ENCODE measurements at places on chromosomes 3 and 15.
A peak's percentile ranks its signal among the peaks of the same experiment; 100 is the strongest.

- no peak for DNase-seq
Observed at GRCh38 chr3:198079771-198080520, 119.9 kb downstream of the LMLN start.

DNA sequence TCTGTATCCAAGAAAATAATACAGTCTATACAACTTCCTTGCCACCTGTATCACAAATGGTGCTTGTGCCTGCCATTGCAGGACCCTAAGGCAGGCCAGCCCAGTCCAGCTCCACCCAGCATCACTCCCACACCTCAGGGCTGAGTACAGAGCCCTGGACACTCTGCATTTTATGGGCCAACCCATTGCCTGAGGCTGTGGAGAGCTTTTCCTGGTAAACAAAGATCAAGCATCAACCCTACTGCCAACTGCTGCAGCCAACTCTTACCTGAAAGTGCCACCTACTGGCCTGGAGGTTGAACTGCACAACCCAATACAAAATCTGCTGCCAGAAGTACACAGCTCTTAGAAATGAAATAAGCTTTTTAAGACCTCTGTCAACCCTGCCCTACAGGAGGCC, 1082.2 kb downstream of the NAALADL2 start:
- DNase-seq: peak; percentile 14

DNA sequence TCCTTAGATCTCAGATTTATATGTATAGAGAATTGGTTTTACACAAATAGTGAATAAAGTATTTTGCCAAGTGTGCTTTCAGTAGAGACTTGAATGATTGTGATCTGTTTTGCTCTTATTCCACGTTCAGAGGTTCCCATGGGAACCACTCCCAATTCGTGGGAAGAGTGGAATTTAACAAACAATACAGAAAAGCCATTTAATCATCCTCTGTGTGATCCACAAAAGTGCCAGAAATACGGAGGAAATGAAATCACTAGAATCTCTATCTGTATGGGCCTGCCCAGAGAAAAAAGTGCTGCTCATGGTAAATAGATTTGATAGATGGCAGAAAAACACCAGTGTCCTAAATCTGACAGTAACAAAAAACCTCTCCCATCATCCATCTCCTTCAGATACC, 56.0 kb downstream of the CNTN4 start:
- DNase-seq: no peak

DNA sequence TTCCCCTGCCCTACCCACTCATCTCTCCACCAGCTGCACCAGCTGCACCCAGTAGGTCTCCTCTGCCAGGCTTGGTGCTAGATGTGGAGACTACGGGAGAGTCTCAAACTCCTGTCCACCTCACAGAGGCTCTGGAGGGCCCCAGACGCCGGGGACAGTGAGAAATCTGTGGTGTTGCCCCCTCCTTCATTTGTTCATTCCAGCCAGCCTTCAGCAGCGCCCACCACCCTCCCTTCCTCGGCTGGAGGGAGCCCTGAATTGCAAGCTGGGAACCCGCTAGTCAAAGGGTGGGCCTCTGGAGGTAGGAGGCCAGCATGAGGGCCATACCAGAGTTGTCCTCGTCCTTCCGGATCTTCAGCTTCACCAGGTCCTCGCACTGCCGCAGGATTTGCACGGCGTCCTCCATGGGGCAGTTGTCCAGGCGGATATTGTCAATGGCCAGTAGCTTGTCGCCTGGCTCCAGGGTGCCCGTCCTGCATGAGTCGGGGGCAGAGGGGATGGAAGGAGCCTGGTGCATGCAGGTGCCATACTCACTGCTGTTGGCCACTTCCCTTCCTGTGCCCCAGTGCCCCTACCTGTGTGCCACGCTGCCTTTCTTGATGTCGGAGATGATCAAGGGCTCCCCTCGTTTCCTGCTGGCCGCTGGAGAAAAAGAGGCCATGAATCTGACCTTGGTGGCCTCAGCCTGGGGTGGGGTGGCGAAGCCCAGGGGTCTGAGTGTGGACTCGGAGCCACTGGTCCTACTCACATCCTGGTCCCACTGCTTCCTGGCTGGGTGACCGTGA, 29.1 kb downstream of the GRIP2 start:
- no peak for DNase-seq

DNA sequence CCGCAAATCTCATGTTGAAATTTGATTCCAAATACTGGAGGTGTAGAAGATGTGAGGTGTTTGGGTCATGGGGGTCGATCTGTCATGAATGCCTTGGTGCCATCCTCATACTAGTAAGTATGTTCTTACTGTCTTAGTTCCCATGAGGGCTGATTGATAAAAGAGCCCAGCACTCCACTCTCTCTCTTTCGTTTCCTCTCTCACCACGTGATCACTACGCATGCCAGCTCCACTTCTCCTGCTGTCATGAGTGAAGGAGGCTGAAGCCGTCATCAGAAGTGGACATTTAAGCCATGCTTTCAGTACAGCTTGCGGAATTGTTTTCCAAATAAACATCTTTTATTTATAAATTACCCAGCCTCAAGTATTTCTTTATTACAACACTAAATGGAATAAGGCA, 6.1 kb downstream of the OR5H15 start:
- no peak for DNase-seq

DNA sequence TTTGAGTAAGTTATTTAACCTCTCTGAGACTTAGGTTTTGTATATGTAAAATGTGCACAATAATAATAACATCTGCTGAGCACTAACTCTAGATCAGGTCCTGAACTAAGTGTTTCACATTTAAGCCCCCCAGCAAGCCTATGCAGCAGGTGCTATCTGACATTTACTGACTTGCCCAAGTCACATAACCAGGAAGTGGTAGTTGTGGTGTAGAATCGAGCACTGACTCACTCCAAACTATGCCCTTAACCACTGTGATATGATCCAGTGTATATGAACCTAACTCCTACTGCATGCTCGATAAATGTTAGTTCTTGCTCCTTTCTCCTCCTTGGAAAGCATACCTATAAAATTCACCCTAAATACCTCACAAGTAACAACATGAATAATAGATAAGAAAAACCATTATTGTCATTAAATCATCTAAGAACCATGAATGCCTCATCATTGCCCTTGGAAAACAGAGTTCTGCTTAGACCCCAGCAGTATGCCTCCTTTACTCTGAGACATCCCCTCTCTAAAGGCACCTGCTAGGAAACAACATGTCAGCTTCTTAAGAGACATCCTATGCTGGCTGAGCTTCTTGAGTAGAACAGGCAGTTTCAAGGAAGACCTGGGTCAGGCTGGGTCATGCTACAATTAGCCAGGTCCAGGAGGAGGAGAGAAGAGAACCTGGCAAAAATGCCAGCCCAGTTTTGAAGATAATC, 3.0 kb upstream of the SHC4 start:
- no peak for DNase-seq

- DNase-seq: no peak
Observed at GRCh38 chr3:39982665-39983357, 173.4 kb downstream of the MYRIP start.

- DNase-seq: no peak
Observed at GRCh38 chr3:5116538-5116937, 5.6 kb upstream of the ARL8B start.

DNA sequence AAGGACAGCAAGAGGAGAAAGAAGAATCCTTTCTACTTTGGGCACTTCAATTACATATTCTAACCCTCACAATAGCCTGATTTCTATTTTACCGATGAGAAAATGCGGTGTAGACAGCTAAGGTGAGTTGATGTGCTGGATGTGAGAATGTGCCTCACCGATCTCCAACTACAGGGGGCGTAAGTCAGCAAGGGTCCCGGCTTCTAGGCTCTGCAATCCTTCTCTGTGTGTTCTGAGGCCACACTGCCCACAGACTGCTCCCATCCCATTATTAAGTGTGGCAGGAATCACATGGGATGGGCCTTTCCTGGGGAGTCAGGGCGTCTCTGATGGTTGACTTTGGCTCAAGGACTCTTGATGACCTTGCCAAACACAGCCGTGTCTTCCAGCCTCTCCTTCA, 23.6 kb upstream of the RPL35A start:
- no peak for DNase-seq

- DNase-seq: peak; percentile 36
Observed at GRCh38 chr3:116863822-116864589, 154.4 kb downstream of the TUSC7 start.

- no peak for DNase-seq
Observed at GRCh38 chr3:187996609-187997008, 157.3 kb upstream of the LPP start.

- DNase-seq: no peak
Observed at GRCh38 chr3:123528130-123528529, 56.7 kb downstream of the HACD2 start.

DNA sequence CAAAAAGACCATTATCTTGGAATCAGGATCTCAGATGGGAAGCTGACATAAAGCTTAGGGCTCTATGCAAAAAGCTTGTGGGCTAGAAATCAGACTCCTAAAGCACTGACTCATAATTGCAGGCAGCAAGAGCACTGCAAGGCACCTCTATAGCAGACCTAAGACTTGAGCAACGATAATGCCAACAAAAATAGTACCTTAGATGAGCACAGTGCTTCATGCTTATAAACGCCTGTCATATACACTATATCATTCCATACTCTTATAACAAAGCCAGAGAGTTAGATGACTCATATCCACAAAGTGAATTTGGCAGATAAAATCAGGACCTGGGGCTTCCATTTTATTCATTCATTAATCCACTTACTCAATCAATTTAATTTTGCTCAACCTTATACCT, 560.8 kb downstream of the MCTP2 start:
- DNase-seq: no peak

DNA sequence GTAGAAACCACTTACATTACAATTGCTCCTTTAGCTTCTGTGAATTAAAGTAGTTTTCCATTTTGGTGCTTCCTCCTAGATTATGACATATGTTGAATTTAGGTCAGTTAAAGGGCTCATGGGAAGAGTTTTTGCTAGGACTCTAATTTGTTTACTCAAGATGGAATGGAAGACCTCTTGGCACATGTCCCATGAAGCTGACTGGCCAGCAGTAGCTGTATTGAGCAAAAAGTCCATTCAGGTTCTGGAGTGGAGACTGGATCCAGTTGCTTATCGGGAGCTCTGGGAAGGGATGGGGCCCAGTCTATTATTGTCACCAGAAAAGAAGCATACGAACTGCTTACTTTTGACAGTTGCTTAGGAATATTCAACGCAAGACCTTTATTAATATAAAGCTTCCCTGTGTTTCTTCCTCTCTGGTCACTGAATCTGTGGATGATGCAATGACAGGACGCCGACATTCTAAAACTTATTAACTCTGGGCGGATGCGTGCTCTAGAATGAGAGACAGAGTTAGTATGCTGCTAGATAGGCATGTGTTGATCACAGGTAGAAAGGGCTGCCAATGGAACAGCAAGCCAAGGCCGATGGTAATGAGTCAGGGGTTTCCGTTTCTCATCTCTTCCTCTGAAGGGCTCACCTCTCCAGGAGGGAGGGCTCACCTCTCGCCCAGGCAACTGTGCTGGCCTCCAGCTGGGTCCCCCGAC, 155.8 kb downstream of the NR1D2 start:
- DNase-seq: no peak

DNA sequence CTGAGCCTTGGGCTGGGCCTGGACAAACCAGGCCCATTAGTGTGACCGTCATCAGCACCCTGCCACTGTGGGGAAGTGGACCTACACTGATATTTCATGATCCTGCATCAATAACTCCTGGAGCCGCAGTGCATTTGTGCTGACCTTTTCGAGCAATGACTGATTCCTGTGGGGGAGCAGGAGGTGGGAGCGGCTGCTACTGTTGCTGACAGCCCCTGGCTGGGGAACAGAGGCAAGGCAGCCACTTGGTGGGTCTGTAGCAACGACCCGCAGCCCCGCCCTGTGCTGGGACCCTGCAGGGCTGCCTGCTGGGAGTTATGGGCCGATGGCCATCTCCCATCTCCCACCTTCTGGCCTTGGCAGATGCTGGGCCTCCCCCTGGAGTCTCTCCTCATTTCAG, 42.1 kb downstream of the CCDC33 start:
- peak; percentile 34 for DNase-seq

GRCh38 chr3:50050361-50050760, 38.4 kb upstream of the RBM5 start:
- DNase-seq: no peak

GRCh38 chr3:14295037-14295436, 107.4 kb upstream of the SLC6A6 start:
- DNase-seq: no peak

GRCh38 chr3:23344886-23345285, 141.8 kb downstream of the UBE2E2 start:
- DNase-seq: no peak

Data from mucosa of descending colon (tissue), 3 donors.